ENCODE measurements at places on chromosomes 4 and X. TPM values are rescaled to one million over a fixed set of nuclear protein-coding genes. Genes with fewer than 3 reads are reported as not detected.

The SSX4 gene
- not detected for total RNA-seq

The MAP7D2 gene
- 0.38 TPM for total RNA-seq

The F11 gene
- total RNA-seq, result not detected

DNA sequence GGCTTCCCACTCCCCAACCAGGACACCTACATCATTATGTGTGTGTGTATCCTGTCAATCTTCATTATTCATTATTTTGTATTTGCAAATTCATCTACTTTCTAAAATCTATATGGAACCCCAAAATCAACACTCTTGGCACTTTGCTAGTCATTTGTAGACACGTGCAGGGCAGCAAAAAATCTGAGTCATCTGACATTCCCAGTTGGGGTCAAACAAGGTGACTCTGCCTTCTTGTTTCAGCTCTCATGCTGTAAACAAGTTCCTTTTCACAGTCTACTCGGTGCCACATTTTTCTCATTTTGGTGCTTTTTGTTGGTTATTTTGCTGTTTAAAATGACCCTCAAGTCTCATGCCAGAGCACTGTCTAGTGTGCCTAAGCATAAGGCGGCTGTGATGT lies 5.9 kb downstream of the MRFAP1L1 start:
- DNase-seq, result no peak

The PNMA6A gene
- 1.8 TPM for total RNA-seq

DNA sequence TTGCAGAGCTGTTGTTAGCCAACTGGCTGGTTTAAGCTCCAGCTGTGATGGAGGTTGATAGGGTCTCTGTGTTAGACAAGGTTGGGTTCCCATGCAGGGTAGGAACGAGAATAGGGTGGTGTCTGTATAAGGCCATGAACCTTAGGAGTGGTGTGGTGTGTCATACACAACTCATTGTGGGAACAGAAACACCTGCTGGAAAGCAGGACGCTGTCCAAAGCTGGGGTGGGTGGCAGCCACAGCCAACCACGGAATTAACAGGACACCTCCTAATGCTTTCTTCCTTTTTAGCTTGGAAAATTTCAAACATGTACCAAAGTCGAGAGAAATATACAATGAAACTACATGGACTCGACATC lies 94.4 kb downstream of the ARHGAP10 start:
- no peak for DNase-seq

DNA sequence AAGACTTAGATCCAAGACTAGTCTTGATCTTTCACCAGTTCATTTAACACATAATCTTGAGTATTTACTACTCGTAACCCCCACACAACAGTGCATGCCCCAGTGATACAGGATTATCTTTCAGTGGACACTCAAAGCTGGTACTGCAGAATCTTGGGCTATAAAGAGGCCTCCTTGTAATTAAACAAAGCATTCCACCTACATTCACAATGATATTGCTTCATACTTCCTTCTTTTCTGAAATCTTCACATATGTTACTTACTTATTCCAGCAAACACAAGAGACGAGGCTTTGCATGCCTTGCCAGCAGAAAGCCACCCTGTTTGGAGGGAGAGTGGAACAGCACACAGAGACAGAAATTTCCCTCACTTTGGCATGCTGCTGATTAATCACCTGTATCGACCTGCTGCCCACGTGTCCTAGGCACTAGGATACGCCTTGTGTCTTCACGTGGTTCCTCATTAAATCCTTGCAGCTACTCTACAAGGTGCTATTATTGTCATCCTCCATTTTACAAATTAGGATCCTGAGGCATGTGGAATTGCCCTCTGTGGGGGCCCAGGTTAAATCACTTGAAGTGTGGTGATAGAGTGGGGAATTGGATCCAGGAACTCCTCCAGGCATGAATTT lies 77.3 kb downstream of the FAM184B start:
- DNase-seq, result no peak

DNA sequence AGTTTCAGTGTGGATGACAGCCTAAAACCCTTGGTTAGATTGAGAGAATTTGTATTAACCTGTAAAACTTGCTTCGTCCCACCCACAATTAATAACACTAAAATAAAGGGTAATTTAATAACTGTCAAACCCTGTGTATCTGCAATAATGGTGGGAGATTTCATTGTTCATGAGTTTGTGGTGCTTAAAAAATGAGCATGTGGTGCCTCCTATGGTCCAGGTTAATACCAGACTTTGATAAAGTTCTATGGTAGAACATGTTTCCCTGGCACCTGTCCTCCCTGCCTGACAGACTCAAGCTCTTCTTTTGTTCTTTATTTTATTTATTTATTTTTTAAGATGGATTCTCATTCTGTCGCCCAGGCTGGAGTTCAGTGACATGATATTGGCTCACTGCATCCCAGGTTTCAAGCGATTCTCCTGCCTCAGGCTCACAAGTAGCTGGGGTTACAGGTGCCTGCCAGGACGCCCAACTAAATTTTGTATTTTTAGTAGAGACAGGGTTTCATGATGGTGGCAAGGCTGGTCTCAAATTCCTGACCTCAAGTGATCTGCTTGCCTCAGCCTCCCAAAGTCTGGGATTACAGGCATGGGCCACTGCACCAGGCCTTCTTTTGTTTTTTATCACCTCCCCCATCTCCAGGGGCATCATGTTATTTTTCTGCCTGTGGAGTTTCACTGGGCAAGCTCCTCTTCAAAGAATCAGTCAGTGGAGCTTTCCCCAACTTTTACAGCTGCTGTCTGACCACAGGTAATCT lies 289.2 kb downstream of the NR3C2 start:
- DNase-seq, result no peak

The CD38 gene
- total RNA-seq, result 13.9 TPM

DNA sequence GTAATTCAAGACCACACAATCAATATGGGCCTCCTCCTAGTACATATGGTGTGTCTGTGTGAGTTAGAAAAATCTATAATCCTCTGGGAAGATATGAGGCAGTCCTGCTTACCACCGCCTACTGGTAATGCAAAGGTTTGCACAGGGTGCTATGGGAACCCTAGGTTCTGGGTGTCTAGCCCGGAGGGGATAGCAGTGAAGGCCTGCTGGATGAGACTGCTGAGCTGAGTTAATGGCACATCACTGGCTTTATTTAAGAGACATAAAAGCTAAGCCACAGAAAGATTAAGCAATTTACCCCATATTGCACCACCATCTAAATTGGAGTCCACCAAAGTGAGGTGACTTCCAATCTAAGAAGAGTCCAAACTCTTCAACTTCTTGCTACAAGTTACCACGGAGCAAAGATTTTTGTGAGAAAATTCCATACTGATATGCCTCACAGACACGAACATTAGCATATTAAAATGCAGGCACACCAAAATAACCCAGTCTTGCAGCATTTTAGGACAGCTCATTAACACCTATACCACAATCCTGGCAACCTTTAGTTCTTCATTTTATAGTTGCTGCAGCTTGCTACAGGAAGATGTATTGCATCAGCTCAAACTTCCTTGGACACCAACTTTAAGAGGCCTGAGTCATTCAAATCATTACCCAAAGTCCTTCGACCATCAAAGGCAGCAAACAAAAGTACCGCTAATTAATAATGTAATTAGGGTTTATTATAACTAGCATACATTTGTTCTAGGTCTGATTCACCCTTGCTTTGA lies 13.7 kb downstream of the DGKK start:
- DNase-seq, result no peak

- no peak for DNase-seq
Observed at GRCh38 chrX:69317721-69318120, 152.5 kb upstream of the PJA1 start.

- peak; percentile 23 for DNase-seq
Observed at GRCh38 chr4:149409146-149409545, 406.5 kb downstream of the IQCM start.

- DNase-seq, result no peak
Observed at GRCh38 chr4:79917246-79917645, 155.8 kb downstream of the ANTXR2 start.

The STK26 gene
- total RNA-seq, result 14.2 TPM

Measured in omental fat pad (tissue), 4 donors.